Activated T-helper 2 cell treated with anti-CD3 and anti-CD28 coated beads, Interferon-gamma antibody, Interleukin-2, Interleukin-4, amounts not matched to agents 10 μg/mL and 5 μg/mL and 100 μg/mL, durations not matched to agents 14 hours and 24 hours and 36 hours (primary cell): ENCODE measurements at places on chromosomes 2 and 18.

DNA sequence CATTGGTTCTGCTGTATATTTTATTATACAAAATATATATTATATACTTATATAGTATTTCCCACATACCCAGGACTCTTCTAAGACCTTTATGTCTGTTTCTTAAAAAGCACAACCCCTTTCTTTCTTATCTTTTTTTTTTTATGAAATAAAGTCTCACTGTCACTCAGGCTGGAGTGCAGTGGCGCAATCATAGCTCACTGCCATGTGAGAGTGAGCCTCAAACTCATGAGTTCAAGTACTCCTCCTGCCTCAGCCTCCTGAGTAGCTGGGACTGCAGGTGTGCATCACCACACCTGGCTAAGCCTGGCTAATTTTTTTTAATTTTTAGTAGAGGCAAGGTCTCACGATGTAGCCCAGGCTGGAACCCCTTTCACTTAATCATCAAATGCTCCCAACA lies 72.3 kb downstream of the CLHC1 start:
- H3K27ac ChIP-seq, result no peak overlapping the region
- H3K27me3 ChIP-seq, result no peaks in the 10 kb centered on the region
- DNase-seq, result no peak
- no peak overlapping the region for H3K4me3 ChIP-seq
- peaks cover 10% of the 10 kb centered on the region for H3K4me1 ChIP-seq

GRCh38 chr2:153543635-153544071 lies 65.1 kb upstream of the RPRM start:
- H3K36me3 ChIP-seq, result no peaks in the 10 kb centered on the region
- H3K27me3 ChIP-seq, result no peaks in the 10 kb centered on the region
- no peak for DNase-seq
- H3K4me1 ChIP-seq, result peaks cover 7% of the 10 kb centered on the region
- no peak overlapping the region for H3K4me3 ChIP-seq
- peak overlapping the region; percentile 24 for H3K27ac ChIP-seq

DNA sequence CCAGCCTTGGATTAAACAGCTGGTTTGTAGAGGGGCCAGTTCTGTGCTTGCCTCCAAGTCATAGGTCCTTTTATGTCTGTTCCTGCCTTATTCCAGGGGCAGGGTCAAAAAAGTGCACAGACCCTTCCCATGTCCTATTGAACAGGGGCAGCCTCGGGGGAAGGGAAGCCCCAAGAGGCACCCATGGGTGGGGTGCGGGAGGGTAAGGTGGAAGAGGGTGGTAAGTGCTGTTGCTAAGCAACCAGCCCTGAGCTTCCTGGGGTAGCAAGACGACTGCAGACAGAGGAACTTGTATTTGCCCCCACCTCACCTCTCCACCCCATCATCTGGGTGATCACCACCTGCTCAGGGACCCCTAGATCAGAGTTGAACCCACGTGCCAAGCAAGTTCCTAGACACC lies 7.7 kb downstream of the DNMT3A start:
- H3K36me3 ChIP-seq, result peaks cover 46% of the 10 kb centered on the region
- H3K4me1 ChIP-seq, result peaks cover 67% of the 10 kb centered on the region
- no peak overlapping the region for H3K4me3 ChIP-seq
- DNase-seq, result no peak
- H3K27ac ChIP-seq, result no peak overlapping the region

GRCh38 chr2:146024212-146024743 lies 1504.4 kb upstream of the ZEB2 start:
- H3K27ac ChIP-seq, result no peak overlapping the region
- no peaks in the 10 kb centered on the region for H3K4me1 ChIP-seq
- H3K4me3 ChIP-seq, result no peak overlapping the region
- H3K27me3 ChIP-seq, result no peaks in the 10 kb centered on the region
- H3K36me3 ChIP-seq, result no peaks in the 10 kb centered on the region
- DNase-seq, result no peak

- H3K4me3 ChIP-seq, result peak overlapping the region; percentile 1
- DNase-seq, result no peak
- H3K36me3 ChIP-seq, result peaks cover 82% of the 10 kb centered on the region
Measured at GRCh38 chr2:203730076-203730729, 23.8 kb downstream of the CD28 start.

- no peak for DNase-seq
- no peaks in the 10 kb centered on the region for H3K27me3 ChIP-seq
- peaks cover 64% of the 10 kb centered on the region for H3K36me3 ChIP-seq
- peaks cover 3% of the 10 kb centered on the region for H3K4me1 ChIP-seq
- H3K4me3 ChIP-seq, result no peak overlapping the region
Measured at GRCh38 chr2:170996316-170996715, 67.3 kb downstream of the GORASP2 start.

GRCh38 chr2:215071676-215072075 lies 66.8 kb downstream of the ABCA12 start:
- H3K4me3 ChIP-seq, result no peak overlapping the region
- DNase-seq, result no peak
- H3K36me3 ChIP-seq, result no peaks in the 10 kb centered on the region
- H3K27ac ChIP-seq, result no peak overlapping the region

- no peak overlapping the region for H3K4me3 ChIP-seq
- H3K36me3 ChIP-seq, result no peaks in the 10 kb centered on the region
- no peak overlapping the region for H3K27ac ChIP-seq
Measured at GRCh38 chr2:140014204-140014546, 1234.0 kb upstream of the NXPH2 start.

- H3K4me1 ChIP-seq, result no peaks in the 10 kb centered on the region
- no peak overlapping the region for H3K27ac ChIP-seq
- H3K27me3 ChIP-seq, result no peaks in the 10 kb centered on the region
- no peak overlapping the region for H3K4me3 ChIP-seq
Measured at GRCh38 chr18:68791801-68792200, 6.1 kb upstream of the CCDC102B start.

GRCh38 chr2:207296265-207296948 lies 130.7 kb upstream of the KLF7 start:
- peaks cover 15% of the 10 kb centered on the region for H3K36me3 ChIP-seq
- H3K4me3 ChIP-seq, result no peak overlapping the region
- DNase-seq, result no peak
- H3K4me1 ChIP-seq, result peaks cover 16% of the 10 kb centered on the region

DNA sequence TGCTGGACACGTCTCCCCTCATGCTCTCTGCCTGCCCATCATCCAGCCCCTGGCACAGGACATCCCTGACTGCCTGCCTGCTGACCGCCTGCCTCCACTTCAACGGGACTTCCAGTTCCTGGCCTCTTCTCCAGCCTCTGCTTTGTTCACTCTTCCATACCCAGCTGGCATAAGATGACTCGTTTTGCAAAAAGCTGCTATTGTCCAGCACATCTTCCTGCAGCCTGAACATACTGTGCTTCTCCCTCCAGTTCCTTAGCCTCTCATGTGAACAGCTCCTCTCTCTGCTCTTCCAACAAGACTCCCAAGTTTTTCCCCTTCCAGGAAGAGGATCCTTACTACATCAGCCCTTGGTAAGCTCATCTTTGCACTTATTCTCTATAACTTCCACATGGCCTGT lies 62.4 kb upstream of the SKOR2 start:
- peaks cover 4% of the 10 kb centered on the region for H3K27me3 ChIP-seq
- no peak for DNase-seq
- H3K27ac ChIP-seq, result no peak overlapping the region
- H3K4me3 ChIP-seq, result no peak overlapping the region

- no peak for DNase-seq
- no peak overlapping the region for H3K4me3 ChIP-seq
- no peak overlapping the region for H3K27ac ChIP-seq
- H3K4me1 ChIP-seq, result no peaks in the 10 kb centered on the region
- no peaks in the 10 kb centered on the region for H3K36me3 ChIP-seq
- H3K27me3 ChIP-seq, result peaks cover 4% of the 10 kb centered on the region
Measured at GRCh38 chr2:237201461-237202287, 116.0 kb downstream of the COPS8 start.

DNA sequence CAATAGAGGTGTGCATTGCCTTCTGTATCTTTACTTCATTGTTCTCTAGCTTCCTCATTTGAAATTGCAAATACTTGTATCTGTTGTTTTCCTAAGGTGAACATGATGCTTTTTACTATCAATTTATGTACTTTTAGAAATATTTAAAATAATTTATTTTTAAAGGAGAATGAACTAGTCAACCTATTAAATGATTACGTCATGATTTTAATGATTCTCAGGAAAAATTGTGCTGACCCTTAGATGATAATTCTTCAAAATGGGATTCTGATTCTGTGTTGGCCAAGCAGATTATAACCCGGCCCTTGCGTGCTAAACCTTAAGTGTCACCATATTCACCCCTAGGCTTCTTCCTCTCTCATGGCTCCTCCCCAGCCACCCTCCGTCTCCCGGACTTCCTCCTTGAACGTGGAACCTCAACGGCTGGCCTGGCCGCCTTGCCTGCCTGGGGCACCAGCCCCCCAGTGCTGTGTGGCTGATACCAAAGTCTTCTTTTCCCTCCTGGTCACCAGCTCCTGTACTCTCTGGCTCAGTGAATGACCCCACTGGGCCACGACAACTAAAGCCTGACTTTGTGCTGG lies 292.0 kb downstream of the GBX2 start:
- no peaks in the 10 kb centered on the region for H3K4me1 ChIP-seq
- no peaks in the 10 kb centered on the region for H3K27me3 ChIP-seq
- H3K27ac ChIP-seq, result no peak overlapping the region
- H3K36me3 ChIP-seq, result no peaks in the 10 kb centered on the region
- no peak overlapping the region for H3K4me3 ChIP-seq

GRCh38 chr2:147511491-147511948 lies 333.3 kb upstream of the ACVR2A start:
- peaks cover 8% of the 10 kb centered on the region for H3K27me3 ChIP-seq
- no peaks in the 10 kb centered on the region for H3K36me3 ChIP-seq
- no peak overlapping the region for H3K27ac ChIP-seq
- H3K4me3 ChIP-seq, result no peak overlapping the region
- DNase-seq, result no peak

DNA sequence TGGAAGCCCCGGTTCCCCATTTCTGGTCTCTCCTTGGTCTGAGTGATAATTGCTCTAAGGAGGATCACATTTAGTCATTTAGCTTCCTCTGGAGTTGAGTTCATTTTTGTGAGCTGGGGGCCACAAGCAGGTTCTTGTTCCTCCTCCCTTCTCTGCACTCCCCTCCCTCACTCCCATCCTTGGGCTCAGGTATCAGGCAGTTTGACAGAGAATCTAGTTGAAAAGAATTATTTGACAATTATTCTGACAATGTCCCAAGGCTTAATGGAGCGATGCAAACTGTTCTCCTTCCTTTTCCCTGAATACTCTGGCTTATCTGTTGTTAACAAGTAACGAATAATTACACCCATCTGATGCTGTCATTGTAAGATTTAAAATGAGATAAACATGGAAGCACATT lies 61.5 kb downstream of the SERPINB8 start:
- no peaks in the 10 kb centered on the region for H3K36me3 ChIP-seq
- DNase-seq, result no peak
- H3K27ac ChIP-seq, result no peak overlapping the region
- H3K27me3 ChIP-seq, result no peaks in the 10 kb centered on the region
- H3K4me3 ChIP-seq, result no peak overlapping the region

GRCh38 chr18:7896805-7897518 lies 329.8 kb downstream of the PTPRM start:
- no peak overlapping the region for H3K4me3 ChIP-seq
- no peak for DNase-seq
- H3K4me1 ChIP-seq, result no peaks in the 10 kb centered on the region
- H3K27ac ChIP-seq, result no peak overlapping the region
- H3K36me3 ChIP-seq, result no peaks in the 10 kb centered on the region

DNA sequence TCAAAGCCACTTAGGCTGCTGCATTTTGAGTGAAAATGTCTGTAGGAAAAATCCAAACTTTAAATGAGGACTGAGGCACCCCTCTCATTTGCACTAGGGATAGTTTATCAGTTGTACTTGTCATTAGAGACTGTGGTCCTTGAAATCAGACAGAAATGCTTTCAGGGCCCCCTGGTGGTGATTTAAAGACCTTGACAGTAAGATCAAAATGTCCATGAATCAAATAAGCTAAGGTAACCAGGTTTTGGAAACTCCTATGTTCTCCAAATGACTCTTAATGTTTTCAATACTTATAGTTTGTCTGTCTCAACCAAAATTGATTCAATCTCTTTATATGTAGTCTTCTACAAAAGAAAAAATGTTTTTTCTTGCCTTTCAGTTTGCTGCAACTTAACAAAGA lies 28.8 kb upstream of the DDX18 start:
- H3K4me1 ChIP-seq, result no peaks in the 10 kb centered on the region
- H3K27me3 ChIP-seq, result no peaks in the 10 kb centered on the region
- no peaks in the 10 kb centered on the region for H3K36me3 ChIP-seq
- no peak overlapping the region for H3K4me3 ChIP-seq
- H3K27ac ChIP-seq, result no peak overlapping the region

- H3K4me1 ChIP-seq, result no peaks in the 10 kb centered on the region
- H3K27me3 ChIP-seq, result no peaks in the 10 kb centered on the region
- H3K36me3 ChIP-seq, result no peaks in the 10 kb centered on the region
- no peak for DNase-seq
Measured at GRCh38 chr2:52473526-52473925, 1294.1 kb upstream of the CHAC2 start.

- H3K4me1 ChIP-seq, result peaks cover 30% of the 10 kb centered on the region
- peaks cover 9% of the 10 kb centered on the region for H3K36me3 ChIP-seq
- peaks cover 18% of the 10 kb centered on the region for H3K27me3 ChIP-seq
- no peak overlapping the region for H3K4me3 ChIP-seq
- H3K27ac ChIP-seq, result no peak overlapping the region
Measured at GRCh38 chr2:212975333-212975732, 176.1 kb downstream of the IKZF2 start.

- no peak overlapping the region for H3K27ac ChIP-seq
- no peaks in the 10 kb centered on the region for H3K36me3 ChIP-seq
- no peak for DNase-seq
Measured at GRCh38 chr2:164747783-164748433, 93.7 kb downstream of the COBLL1 start.

GRCh38 chr2:98356729-98357128 lies 10.5 kb downstream of the CNGA3 start:
- peaks cover 18% of the 10 kb centered on the region for H3K27me3 ChIP-seq
- H3K4me3 ChIP-seq, result no peak overlapping the region
- no peak overlapping the region for H3K27ac ChIP-seq
- no peak for DNase-seq
- no peaks in the 10 kb centered on the region for H3K36me3 ChIP-seq

GRCh38 chr2:142190805-142191204 lies 60.0 kb upstream of the LRP1B start:
- no peaks in the 10 kb centered on the region for H3K27me3 ChIP-seq
- no peak overlapping the region for H3K4me3 ChIP-seq
- no peak for DNase-seq
- no peak overlapping the region for H3K27ac ChIP-seq
- H3K36me3 ChIP-seq, result no peaks in the 10 kb centered on the region
- H3K4me1 ChIP-seq, result no peaks in the 10 kb centered on the region

DNA sequence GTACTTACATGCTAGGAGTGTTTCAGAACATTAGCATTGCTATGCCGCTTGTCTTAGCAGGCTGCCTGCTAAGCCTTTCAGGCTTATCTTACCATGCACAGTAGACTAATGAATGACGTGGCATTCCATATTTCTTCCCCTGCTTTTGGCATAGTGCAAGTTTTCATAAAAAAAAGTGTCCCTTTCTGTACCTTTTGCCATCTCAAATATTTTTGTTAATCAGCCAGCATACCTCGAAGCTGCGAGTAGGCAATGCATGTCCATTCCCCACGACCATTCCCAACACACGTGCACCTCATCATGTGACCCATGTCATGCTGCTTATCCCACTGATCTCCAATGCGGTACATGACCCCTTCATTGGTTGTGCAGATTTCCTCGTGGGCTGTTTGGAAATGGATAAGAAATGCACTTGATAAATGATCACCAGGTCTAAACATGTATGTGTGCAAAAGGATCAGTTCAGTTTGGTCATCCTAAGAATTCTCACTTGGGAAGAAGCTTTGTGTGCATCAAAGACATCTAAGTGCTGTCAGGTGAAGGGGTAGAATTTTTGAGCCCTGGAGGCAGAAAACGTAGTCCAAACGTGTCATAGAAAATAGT lies 13.9 kb downstream of the FN1 start:
- H3K4me3 ChIP-seq, result no peak overlapping the region
- peaks cover 37% of the 10 kb centered on the region for H3K27me3 ChIP-seq
- no peak for DNase-seq
- H3K27ac ChIP-seq, result no peak overlapping the region
- no peaks in the 10 kb centered on the region for H3K4me1 ChIP-seq
